ENCODE measurements at places on chromosomes 1 and 21.

GRCh38 chr1:8516793-8517556 is 199.1 kb downstream of the SLC45A1 start:
- DNase-seq = no peak

- no peak for DNase-seq
These were observed 123.5 kb downstream of the OLFML2B start for GRCh38 chr1:161900160-161900559.

DNA sequence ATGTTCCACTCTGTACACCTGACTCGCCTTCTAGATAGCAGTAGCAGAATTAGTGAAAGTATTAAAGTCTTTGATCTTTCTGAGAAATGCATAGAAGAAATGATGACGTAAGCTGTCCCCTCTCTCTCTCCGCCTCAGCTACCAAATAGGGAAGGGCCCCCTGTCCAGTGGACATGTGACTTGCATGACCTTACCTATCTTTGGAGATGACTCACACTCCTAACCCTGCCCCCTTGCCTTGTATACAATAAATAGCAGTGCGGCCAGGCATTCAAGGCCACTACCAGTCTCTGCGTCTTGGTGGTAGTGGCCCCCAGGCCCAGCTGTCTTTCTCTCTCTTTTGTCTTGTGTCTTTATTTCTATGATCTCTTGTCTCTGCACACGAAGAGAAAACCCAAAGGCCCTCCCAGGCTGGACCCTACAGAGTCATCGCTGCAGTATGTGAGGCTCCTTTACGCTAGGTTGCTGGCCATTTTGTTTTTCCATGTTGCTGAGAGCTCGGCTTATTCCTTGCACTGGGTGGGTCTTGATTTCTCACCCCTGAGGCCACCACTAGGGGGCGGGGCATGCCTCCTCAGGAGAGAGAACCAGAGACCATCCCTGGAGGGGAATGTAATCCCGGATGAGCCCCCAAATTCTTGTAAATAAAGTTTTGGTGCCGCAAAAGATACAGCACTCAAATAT is 16.0 kb upstream of the ZBTB8B start:
- DNase-seq = no peak

- DNase-seq = no peak
These were observed 25.8 kb upstream of the MPZL1 start for GRCh38 chr1:167695756-167696561.

GRCh38 chr1:231216498-231216897 is 24.5 kb upstream of the GNPAT start:
- no peak for DNase-seq

DNA sequence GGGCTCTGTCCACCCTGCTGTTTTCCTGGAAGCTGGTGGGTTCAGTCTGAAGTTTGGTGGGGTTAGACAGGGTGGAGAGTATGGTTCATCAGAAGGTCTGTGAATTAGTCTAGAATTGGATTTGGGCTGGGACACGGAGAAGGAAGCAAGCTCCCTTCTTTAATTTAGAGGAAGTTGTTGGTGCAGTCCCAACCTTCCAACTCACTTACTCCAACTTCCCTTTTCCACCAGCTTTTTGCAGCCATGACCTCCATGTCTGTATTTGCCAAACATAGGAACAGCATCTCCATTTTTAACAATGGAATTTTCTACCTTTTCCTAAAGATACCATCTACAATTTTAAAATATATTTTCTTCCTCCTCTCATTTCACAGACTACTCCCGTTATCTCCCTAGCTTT is 28.5 kb upstream of the PRELP start:
- no peak for DNase-seq

GRCh38 chr1:192940658-192941057 is 118.5 kb downstream of the UCHL5 start:
- no peak for DNase-seq

- DNase-seq = no peak
These were observed 41.7 kb downstream of the FMO4 start for GRCh38 chr1:171355727-171356126.

GRCh38 chr1:2029561-2029960 is 10.4 kb downstream of the GABRD start:
- DNase-seq = no peak

DNA sequence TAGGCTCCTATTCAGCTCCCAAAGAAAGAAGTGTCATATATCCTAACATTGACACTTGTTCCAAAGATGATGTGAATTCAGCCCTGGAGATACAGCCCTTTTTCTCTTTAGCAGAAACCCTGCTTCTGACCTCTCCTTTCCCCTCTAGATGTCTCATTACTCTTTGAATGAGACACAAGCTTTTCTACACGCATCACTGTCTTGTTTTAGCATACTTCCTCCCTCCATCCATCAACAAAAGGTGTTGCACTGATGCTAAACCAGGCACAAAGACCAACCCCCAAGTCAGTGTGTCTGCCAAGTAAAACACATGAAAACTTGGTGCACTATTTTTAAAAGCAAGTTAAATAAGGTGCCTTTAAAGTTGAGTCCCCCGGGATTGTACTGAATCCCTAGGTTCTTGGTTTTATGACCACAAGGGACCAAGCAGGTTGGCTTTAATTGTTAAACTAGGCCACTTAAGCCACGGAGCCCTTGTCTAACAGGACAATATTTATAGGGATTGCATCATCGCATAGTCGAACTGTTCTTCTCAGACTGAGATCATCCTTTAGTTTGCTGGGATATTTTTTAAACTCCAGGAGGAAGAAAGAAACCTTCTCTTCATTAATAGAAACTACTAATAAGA is 101.0 kb upstream of the GUCA2B start:
- DNase-seq = no peak

DNA sequence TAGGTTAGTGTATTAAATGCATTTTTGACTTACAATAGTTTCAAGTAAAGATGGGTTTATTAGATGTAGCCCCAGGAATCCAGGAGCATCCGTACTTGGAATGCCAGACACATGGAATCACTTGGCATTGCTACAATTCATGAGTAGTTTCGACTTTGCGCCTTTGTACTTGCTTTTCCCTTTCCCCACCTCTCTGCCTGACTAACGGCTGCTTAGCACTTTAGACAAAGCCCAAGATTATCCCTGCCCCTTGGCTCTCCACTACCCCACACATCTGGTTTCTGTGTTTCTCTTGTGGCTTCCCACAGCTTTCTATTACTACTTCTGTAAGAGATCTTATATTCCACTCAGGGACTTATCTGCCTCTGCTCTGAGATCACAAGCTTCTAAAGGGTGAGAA is 397.7 kb upstream of the POU3F1 start:
- DNase-seq = no peak

GRCh38 chr1:71689635-71690034 is 592.7 kb downstream of the NEGR1 start:
- no peak for DNase-seq

DNA sequence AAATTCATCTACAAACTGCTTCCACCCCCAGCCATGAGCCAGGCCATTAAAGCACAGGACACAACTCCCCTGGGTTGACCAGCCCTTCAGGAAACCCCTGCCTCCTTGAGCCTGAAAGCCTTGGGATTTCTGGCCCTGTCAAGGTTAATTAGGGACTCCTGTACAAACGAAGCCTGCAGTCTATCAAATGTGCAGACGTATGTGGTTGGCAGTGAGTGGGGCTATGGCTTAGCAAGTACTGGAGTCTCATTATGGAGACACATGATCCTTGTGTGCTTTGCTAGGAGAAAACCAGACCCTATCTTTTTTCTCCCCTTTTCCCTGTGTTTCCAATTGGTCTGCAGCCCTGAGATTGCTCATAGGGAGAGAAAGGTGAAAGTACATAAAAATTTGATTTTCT is 588.3 kb upstream of the USP24 start:
- no peak for DNase-seq

All from T follicular helper cell (primary cell).